Stimulated activated CD4-positive, alpha-beta T cell treated with anti-CD3 and anti-CD28 coated beads, Interleukin-1b, Interleukin-23, amount 100 ng/mL, for 4 hours (primary cell): ENCODE measurements at places on chromosomes 11 and 22.

- DNase-seq, result no peak
These were observed 2120.6 kb upstream of the RAG2 start for GRCh38 chr11:38718659-38719058.

- DNase-seq, result no peak
These were observed 6.4 kb upstream of the C11orf96 start for GRCh38 chr11:43936076-43936475.

DNA sequence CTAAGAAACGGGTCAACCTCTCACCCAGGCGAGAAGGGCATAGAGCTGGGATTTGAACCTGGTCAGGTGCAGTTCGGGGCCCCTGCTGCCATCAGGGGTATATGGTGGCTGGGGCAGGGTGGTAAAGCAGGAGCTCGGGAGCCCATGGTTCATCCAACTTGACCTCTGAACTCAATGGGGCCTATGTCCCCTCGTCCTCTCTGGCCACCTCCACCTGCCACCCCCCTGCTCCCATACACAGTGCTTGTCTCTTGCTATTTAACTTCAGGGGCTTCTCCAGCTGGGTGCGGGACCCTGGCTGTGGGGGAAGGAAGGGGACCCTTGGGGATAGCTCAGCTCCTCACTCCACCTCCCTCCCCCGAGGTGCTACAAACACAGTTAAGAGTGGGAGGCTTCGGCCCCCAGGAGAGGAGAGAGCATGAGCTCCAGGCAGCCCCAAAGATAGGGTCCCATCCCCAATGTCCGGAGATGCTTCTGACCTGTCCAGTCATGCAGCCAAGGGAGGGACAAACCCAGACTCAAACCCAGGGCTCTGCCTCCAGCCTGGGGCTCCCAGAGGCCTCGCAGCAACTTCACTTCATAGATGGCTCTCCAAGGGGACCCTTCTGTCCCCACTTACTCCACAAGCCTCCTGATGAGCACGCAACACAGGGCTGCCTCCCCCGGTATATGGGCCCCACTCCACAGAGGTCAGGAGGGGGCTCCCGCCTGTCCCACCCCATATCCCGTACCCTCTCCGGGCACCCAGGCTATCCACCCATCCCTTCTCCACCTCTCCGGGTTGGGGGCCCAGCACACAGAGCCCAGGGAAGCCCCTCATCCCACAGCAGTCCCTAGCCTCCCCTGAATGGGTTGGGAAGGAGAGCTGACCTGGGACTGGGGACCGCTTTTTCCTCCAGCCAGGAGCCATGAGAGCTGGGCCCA, 712 bp downstream of the IL2RB start:
- no peak for DNase-seq

- DNase-seq, result no peak
These were observed 13.6 kb upstream of the BID start for GRCh38 chr22:17787716-17788330.

- DNase-seq, result peak; percentile 30
These were observed at the start of gene MICALL1 for GRCh38 chr22:37905534-37906363. Gene MICALL1, plus strand, starts transcription at chr22:37906297. Its CDS starts 126 bp downstream, at chr22:37906423.

- DNase-seq, result no peak
These were observed 9.1 kb upstream of the RANBP1 start for GRCh38 chr22:20106849-20107237.

DNA sequence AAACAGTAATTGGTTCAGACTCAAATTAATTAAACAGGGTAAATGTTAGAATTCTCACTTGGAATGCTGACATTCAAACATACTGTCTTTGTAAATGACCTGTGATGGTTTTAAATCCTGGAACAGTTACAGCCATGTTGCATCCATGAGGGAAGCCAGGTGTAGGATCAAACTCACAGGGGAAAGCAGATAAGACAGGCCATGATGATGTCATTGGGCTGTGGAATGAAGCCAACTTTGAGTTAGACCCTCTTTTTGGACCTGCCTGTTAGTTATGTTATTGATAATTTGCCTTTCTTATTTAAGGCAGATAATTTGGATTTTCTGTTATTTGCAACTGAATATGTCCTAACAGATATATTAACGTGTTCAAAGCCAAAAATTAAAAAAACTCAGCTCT, 39.3 kb upstream of the ABTB2 start:
- DNase-seq, result no peak

DNA sequence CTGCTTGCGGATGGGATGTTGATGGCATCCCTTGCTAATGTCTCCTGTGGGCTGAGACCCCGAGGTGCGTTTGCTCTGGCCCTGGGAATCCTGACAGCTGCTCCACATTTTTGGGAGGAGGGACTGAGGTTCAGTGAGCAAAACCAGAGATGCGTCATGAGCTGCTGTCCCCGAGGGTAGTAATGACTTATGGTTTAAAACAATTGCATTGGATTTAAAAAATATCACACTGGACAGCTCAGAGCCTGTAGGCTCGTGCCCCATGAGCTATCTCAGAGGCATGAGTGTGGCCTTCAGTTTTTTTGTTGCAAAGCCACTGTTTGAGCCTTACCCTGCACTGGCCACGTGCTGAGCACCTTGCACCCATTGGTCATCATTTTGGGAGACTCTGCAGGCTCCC, 20.9 kb upstream of the PARVG start:
- DNase-seq, result no peak

DNA sequence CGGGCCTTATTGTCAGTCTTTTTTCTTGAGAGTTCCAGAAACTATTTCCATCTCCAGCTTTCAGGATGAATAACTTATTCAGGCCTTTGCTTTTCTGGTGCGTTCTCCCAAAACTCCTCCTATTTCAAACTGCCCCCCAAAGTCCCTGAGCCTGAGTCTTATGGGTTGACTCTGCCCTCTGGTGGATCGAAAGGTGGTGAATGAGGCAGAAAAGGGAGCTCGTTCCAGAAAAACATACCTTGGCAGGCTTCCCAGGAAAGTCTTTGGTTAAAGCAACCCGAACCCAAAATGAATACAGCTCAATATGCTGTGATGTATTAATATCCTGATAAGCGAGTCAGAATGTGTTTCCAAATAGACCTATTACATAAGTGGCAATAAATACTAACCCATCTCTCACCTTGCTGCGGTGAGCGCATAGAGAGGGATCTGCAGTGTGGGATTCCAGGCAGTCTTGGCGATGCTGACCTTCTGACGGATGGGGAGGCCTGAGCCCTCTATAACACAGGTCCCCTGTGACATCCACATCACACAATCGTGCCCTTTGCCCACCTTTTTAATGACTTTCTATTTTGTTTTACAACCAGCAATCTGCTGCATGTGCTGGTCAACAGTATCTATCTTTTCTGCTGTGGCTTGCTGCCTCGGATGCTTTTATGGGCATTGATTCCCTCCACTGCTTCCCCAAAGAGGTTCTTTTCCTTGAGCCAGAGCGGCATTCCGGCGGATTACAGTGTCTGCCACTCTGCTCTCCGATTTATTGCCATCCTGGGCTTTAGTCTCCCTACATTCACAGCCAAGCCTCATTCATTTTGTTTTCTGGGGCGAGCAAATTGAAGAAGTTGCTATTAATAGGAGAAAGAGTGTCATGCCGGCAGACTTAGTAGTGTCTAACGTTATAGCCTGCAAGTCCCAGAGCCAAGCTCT, 756.8 kb downstream of the NTM start:
- DNase-seq, result no peak

DNA sequence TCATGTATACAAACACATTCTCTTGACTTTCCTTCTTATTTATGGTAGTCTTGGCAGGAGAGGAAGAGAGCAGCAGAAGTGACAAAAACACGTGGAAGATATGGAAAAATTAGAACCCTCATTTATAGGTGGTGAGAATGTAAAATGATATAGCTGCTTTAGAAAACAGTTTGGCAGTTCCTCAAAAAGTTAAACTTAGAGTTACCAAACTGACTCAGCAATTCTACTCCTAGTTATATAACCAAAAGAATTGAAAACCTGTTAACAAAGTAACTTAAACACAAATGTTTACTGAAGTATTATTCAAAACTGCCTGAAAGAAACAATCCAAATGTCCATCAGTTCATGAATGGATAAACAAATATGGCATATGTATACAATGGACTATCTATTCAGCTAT, 16.8 kb downstream of the NUCB2 start:
- DNase-seq, result no peak

- no peak for DNase-seq
These were observed 2.4 kb downstream of the LINC01488 start for GRCh38 chr11:69483691-69484426.

DNA sequence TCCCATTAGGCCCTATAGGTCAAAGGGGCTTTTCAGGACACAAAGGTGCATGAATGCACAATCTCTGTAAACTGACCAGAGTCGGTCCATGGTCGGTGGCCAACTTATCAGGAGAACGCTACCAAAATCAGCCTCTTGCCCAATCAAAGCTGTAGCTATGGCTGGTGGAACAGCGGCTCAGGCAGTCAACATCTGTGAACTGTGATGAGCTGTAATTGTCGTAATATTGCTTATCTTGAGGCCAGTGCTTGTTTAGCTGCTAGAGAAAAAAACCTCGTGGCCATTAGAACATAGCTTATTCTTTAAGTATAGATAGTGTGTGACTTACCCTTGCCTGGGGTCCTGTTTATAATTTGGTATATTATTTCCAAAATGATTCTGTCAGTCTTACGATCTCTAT, 14.4 kb upstream of the CHST1 start:
- DNase-seq, result no peak

DNA sequence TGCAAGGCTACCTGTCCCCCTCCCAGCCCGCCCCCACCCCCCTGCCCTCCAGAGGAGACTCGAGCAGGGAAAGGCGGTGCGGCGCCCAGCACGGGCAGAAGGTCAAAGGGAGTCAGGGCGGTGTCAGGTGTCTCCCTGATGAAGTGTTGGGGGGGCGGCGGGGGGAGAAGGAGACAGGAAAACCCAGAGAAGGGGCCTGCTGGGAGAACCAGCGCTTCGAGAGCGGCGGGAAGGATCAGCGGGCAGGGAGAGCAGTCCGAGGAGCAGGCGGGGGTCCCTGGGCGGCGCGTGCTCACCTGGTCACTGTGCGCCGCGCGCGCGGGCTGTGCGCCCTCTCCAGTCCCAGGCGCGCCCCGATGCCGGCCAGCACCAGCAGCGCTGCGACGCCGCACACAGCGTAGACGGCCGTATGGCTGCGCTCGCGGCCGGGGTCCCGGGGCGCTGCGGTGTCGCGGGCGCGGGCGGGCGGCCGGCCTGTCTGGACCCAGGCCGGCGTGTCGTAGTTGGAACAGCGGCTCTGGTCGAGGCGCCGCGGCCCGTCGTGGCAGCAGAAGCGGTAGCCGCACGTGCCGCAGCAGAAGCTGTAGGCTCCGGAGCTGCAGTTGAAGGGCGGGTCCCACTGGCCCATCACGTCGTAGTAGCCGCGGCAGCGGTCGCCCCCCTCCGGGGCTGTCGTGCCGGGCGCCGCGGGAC, 886 bp downstream of the SHISA8 start:
- DNase-seq, result no peak

GRCh38 chr22:36561291-36561811, 32.4 kb upstream of the EIF3D start:
- DNase-seq, result no peak

DNA sequence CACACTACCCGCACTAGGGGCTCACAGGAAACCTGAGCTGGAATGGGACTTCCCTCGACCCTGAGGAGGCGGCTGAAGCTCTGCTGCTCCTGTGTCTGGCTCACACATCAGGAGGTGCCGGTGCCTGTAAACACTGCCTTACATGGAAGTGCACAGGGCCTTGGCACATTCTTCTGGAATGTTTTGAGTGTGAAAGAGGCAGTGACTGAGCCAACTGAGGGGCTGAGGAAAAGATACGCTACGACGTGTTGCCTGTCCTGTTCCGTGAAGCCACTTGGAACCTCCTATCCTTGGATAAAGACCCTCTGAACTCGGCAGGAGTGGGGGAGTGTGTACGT, 10.5 kb downstream of the TXN2 start:
- DNase-seq, result no peak

DNA sequence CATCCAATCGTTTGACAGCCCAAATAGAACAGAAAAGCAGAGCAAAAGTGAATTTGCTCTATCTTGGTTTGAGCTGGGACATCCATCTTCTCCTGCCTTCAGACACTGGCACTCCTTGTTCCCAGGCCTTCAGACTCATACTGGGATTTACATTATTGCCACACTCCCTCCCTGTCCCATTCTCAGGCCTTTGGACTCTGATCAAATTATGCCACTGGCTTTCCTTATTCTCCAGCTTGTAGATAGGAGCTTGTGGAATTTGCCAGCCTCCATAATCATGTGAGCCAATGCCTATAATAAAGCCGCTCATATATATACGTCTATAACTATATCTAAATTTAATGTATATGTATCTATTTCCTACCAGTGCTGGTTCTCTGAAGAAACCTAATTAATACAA, 568.3 kb upstream of the KIRREL3 start:
- no peak for DNase-seq

GRCh38 chr22:30574997-30575671, 669 bp upstream of the GAL3ST1 start:
- DNase-seq, result no peak
